ENCODE measurements at places on chromosomes 1 and 21. TPM values are rescaled to one million over a fixed set of nuclear protein-coding genes. Genes with fewer than 3 reads are reported as not detected.

IRF6 gene
- not detected for total RNA-seq

- no peak for DNase-seq
These were observed 17.3 kb upstream of the B3GALT5 start for GRCh38 chr21:39595465-39595864.

NPHS2 gene
- not detected for total RNA-seq

DNA sequence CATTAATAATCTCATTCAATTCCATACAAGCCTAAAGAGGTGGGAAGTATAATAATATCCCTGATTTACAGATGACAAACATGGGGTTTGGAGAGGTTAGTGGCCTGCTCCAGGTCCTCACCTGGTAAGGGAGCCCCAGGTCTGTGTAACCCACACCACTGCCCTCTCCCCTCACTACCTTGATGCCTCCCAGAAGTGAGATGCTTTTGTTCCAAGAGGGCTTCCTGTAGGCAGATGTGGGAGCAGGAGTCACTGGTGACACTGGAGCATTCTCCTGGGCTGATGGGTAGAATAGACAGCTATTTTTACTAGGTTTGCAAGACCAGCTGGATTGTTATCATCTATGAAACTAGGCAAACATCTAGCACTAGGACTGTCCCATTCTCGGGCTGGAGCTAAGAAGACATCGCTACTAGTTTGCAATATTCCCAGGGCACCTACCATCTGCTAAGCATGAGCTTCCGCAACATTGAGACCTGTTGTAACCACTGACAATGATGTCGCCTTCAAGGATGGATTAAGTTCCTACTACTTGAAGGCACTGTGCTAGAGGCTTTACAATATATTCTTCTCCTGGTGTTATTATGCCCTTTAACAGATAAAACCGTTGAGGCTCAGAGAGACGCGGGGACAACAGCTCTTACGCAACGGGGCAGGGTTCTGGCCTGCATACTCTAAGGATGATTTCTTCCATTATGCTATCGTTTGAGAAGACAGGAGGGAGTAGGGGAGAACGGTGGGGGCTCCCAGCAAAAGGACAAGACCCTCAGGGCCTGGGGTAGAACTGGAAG is 35.0 kb downstream of the BATF3 start:
- DNase-seq, result no peak

- no peak for DNase-seq
These were observed 704.5 kb upstream of the B3GALT2 start for GRCh38 chr1:193890935-193891334.
